Hindlimb muscle (tissue), 1 donor: ENCODE measurements at places on chromosomes 5 and 9. TPM values are rescaled to one million over a fixed set of nuclear protein-coding genes. Genes with fewer than 3 reads are reported as not detected.
A peak's percentile ranks its signal among the peaks of the same experiment; 100 is the strongest.

GRCh38 chr5:141236516-141237313 is 8.5 kb upstream of the PCDHB15 start:
- no peak for DNase-seq

DNA sequence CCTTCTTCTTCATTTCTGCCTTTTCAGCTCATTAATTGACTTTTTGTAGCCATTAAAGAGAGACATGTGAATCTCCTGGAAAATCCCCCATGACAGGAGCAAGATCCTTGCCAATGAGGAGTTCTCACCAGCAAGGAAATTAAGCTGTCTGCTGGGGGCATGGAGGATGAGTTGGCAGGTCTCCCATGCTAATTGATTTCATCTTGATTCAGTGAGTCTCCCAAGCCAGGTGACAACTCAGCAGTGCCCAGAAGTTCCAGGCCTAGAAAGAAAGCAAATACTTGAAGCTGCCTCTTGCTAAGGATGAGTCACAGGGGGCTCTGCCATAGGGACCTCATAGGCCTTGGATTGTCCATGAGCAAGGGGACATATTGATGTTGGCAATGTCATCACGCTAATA is 30.0 kb upstream of the ADRA1B start:
- DNase-seq: no peak

DNA sequence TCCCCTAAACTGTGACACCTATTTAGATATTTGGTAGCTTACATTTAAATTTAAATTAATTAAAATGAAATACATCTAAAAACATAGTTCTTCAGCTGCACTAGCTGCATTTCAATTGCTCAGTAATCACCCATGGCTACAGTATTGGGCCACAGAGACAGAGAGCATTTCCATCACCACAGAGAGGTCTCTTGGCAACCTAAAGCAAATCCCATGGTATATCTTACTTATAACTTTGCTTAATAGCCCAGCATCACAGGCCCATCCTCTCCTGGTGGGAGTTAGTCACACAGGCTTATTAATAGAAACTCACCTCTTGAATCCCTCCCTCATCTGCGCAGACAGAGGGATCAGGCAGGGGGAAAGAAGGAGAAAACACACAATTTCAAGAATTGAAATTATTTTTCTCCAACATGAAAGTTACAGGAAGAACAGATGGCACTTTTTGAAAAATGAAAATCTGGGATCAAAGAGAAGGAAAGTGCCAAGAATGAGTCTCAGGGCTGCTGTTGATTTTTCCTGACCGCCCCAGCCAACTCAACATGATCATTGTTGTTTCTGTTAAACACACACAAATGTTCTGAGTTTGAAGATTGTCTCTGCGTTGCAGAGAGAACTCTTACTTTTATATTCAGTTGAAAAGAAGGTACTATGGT is 144.6 kb downstream of the CMYA5 start:
- DNase-seq: no peak

GRCh38 chr5:154220625-154221024 is 30.1 kb downstream of the GALNT10 start:
- no peak for DNase-seq

DNA sequence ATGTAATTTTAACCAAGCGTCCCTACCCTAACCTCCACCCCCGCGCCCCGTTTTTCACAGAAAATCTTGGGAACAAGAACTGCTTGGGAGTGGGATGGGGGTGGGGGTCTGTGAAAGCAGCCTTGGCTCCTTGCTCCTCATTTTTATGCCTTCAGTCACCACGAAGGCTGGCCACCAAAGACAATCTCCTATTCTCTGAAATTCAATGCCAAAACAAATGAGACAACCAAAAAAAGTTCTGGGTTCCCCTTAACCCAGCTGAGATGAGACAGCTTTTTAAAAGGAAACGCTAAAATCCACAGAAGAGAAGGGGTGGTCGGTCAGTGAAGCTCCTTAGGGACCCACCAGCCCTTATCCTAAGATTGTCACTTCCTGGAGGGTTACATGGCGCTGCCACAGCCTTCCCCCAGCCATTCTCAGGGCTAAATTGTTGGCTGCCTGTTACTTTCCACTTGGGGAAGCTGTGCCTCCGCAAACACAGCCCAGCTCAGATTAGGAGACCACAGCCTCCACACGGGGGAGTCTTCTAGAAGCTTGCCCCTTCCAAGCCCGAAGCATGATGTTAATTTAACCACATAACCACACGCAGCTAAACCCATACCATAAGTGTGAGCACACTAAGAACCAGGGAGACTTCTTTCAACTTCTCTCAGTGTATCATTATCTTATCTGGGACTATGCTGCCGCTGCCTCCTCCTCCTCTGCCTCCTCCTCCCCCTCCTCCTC is 136.3 kb downstream of the FOXD1 start:
- no peak for DNase-seq

- no peak for DNase-seq
These were observed 15.0 kb upstream of the HSPB3 start for GRCh38 chr5:54440456-54440893.

DNA sequence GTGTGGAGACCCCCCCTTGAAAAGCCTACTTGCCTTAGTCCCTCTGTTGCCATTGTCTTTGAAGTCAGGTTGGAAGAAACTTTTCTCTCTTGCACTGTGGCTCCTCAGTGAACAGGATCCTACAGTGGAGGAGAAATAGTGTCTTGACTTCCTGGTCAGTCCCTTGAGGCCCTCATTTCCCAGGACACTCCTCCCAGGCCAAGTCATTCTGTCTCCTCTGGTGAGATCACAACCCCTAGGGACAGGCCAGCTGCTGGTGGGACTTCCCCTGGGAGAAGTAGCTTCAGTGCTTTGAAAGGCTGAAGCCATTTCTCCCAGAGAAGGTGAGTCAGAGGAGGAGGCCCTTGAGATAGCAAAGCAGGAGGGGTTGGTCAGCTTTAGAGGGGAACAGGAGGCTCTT is 10.1 kb upstream of the GRIA1 start:
- no peak for DNase-seq

DNA sequence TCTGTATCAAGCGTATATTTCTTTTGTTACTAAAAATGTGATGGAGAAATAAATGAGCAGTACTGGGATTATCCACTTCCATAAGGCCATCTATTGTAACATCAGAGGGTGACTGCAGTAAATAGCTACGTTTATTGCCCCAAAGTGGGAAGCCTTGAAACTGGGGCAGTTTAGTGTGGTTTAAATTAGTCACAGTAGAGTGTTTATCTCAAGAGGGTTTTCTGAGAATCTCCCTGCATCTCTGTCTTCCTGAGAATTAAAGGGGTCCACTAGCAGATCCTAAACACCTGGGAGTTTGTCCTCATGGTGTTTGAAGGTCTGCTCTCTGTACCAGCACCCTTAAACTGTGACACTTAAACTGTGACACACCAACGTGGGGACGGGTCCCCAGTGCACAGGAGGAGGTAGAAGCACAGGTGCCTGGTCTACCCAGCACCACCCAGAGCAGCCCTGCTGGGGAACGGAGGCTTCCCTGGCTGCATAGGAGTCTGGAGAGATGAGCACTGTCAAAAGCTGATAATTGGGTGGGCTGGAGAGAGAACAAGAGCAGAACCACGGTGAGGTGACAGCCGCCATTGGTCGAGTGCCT is 25.2 kb downstream of the PRRC2B start:
- DNase-seq: no peak

DNA sequence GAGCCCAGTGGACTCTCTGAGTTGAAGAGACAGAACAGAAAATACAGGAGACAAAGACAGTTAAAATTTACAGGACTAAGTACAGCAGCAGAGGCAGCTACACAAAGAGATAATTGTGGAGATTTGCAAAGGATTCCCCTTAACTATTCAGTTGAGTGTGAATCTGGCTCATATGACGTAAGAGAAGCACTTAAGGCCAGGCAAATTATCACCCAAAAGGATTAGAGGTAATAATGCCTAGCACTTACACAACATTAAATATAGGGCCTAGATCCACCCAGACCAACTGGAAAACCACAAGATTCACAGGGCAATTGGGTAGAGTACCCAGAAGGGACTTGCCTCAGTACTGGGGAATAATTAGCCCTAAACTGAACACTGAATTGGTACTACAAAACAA is 41.3 kb downstream of the ADAMTS6 start:
- DNase-seq: no peak

- no peak for DNase-seq
These were observed 29.6 kb downstream of the LHX2 start for GRCh38 chr9:124040935-124041816.

DNA sequence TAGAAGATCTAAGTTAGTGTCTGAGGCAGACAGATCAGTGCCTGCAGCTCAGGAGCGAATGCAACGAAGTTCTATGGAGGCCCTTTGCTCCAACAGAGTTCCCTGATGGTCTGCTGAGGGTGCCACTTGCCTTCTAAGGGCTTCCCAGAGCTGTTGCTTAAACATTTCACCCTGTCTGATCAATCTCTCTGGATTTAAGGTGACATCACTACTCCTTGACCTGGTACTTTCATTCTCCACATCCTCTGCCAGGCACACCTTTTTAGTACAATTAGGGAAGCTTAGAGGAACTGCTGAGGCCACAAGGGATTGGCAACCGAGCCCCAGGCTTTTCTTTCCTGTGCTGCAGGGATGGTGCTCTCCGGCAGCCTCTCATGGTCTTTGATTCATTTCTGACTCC is 94.2 kb upstream of the IFNK start:
- no peak for DNase-seq

DNA sequence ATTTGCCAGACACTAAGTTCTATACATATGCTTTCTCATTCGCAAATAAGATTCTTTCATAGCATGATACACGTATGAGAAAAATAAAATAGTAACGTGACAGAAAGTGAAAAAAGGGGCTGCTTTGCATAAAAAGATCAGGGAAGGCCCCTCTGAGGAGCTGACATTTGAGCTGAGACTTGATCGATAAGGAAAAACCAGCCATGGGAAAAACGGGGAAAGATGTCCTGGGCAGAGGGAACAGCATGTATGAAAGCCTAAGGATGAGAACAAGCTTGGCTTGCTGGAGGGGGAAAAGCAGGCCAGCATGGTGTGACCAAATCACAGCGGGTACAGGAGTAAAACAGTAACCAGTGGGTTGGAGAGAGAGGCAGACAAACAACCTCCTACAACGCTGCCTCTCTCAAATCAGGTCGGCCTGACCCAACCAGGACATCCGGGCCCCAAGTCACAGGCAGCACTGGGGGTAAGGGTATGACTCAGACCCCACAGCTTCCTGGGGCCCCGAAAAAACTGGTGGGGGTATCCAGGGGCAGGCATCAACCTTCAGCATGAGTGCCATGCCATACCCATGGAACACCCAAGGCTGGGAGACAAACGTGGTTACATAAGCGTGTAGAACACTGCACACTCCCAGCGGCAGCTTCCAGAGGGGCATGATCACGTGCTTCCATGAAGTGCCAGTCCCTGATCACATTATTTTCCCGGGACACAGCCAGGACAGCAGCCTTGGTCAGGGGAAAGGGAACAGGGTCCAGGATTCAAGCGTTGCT is 2.2 kb downstream of the TNIP1 start:
- no peak for DNase-seq

DNA sequence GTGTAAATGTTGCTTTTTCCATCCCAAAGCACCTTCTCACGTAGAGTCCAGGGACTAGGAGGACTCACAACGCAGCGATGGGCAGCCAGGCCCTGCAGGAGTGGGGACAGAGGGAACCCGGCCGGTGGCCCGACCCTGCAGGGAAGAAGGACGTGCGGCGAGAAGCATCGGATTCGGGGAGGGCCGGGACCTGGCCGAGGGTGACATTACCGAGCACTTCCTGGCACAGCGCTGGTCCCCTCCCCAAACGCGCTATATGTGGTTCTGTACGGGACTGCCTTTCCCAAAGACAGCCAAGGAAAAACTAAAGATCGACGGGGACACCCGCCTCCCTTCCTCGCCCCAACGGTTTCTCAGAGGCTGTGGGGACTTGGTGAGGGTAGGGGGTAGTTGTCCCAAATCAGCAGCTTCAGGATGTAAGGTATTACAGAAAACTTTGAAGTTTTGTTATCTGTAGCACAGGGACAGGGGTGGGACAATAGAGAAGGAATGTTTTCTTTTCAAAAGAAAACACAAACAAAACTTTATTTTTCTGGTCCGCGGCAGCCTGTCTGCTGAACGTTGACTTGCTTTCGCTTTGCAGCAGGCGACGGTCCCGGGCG is 887 bp upstream of the MAP3K1 start:
- peak; percentile 38 for DNase-seq

DNA sequence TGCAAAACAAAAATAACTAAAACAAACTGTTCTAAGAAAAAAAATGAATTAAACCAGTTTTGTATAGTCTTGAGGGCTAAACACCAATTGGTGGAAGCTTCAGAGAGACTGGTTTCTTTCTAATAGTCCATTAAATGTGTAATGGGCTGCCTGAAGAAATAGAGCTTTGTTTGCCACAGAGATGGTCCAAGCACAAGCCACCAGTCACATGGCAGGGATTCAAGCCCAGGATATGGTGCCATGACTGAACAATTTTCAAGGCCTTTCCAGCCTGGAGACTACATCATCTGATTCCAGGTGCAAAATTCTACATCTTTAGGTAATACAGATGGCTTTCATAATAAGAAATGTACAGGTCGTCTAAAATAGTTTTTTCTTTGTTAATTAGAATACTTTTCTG is 355.3 kb downstream of the NR2F1-AS1 start:
- DNase-seq: no peak

- DNase-seq: no peak
These were observed 29.3 kb downstream of the SGCD start for GRCh38 chr5:156356238-156356637.

RAB14 gene
- 51.7 TPM for polyA plus RNA-seq

EGR1 gene
- 152 TPM for polyA plus RNA-seq

IRX4 gene
- 1.4 TPM for polyA plus RNA-seq

ZNF367 gene
- 6.5 TPM for polyA plus RNA-seq

GABRA1 gene
- not detected for polyA plus RNA-seq
